ENCODE measurements at places on chromosomes 6 and 20.

DNA sequence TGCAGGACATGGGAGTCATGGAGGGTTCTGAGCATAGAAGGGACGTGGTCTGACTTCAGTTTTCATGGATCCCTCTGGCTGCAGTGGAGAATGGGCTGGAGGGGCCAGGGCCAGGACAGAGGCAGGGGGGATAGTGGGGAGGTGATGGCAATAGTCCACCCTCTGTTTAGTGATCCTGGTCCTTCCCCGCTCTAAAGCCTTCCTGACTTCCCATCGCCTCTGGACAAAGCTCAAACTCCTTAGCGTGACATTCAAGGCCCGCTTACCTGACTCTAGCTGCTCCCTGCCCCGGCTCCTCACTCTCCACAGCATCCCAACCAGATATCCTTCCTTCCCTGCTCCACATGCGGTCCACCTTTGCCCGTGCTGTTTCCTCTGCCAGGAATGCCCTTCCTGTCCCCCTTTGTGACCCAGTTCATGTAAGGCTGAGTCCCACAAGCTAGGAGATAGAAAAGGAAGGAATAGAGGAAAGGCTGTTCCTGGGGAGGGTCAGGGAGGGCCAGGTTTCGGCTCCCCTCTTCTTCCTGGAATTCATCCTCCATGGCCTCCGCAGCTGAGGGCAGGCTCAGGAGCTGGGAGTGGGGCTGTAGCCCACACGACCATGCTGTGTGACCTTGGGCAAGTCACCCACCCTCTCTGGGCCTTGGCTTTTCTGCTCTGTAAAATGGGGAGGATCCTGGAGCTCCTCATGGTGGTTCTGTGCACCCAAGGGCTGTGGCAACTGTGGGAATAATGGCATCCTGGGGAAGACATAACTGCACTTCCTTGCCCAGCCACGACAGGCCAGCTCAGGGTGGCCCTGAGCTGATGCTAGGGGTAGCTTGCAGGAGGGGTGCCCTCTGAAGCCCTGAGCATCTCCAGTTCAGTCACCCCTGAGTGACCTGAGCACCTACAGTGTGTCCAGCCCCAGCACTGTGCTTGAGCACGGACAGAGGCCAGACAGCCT is 116.1 kb downstream of the CEBPB start:
- no peak for DNase-seq

DNA sequence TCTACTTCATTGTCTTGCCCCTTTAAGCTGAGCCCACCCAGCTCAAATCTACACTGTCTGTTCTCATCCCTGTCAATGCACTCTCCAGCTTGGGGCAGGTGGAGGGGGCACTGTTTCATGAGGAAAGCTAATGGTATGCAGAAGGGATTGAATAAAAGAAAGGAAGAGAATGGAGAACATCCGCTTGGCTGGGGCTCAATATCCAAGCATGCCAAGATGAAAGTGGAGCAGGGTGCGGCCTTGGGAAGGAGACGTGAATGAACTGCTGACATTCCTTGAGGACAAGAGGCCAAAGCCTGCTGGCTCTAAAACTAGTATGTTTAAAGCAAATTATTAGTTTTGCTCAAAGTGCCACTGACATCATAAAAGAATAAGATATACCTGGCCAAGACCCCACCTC is 24.2 kb downstream of the AKAP12 start:
- no peak for DNase-seq

GRCh38 chr20:37687478-37687805 is 6.4 kb upstream of the CTNNBL1 start:
- DNase-seq = no peak

DNA sequence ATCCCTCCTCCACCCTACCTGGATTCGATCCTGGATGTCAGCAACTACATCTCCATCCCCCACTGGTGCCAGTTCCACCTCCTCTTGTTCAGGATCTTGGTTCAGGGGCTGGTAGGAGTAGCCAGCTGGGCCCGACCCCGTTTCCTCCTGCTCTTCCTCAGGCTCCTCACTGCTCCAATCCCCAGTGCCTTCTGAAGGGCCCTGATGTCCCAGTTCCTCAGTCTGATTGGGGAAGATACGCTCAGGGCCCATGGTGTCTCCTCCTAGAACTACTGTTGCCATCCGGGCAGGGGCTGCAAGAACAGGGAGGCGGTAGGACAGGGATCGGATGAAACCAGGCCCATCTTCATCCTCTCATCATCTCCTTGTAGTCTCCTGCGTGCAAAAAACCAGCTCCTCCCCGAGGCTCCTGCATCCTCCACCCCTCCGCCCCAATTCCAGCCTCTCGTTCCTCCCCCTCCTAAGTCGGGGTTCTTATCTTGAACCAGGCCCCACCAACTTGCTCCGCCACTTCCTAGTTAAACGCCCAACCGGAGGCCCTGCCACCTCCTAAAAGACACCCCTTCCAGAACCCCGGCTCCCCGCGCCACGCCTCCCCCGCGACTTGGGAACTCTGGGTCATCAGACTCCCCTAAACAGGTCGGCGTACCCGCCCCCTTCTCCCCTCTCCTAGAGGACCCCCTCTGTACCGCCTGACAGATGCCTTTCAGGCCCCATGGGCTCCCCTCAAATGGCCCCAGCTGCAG is 476 bp downstream of the MEA1 start:
- DNase-seq = no peak

DNA sequence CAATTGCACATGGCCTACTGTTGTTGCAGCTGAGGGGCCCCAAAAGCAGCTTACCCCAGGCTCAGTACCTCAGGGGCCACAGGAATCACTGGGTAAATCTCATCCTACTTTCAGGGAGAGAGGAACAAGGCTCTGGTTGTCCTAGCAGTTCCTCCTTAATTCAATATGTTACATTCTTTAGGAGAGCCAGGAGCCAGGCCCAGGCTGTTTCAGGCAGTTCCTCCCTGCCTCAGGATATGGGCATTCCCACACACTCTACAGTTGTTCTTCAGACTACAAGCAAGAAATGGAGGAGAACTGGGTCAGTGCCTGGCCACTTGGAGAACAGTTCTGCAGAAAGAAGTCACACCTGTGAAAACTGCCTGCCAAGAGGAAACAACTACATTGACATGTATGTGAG is 9.6 kb upstream of the BTN3A2 start:
- DNase-seq = no peak

DNA sequence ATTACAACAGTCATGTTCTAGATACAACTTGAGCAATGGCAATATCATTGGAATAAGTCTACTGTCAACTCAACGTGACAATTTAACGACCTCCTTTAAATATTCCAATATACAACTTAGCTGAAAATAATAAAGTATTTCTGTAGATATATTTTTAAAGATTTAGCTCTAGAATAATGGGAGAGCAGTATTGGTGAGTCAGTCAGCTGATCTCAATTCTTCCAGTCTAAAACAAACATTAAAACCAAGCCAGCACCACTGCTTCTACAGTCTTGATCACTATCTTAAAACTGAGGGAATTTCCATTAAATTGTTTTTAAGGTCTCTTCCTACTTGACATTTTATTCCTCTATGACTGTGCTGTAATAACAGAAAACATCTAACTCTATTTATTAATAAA is 38.2 kb downstream of the NOL7 start:
- no peak for DNase-seq

DNA sequence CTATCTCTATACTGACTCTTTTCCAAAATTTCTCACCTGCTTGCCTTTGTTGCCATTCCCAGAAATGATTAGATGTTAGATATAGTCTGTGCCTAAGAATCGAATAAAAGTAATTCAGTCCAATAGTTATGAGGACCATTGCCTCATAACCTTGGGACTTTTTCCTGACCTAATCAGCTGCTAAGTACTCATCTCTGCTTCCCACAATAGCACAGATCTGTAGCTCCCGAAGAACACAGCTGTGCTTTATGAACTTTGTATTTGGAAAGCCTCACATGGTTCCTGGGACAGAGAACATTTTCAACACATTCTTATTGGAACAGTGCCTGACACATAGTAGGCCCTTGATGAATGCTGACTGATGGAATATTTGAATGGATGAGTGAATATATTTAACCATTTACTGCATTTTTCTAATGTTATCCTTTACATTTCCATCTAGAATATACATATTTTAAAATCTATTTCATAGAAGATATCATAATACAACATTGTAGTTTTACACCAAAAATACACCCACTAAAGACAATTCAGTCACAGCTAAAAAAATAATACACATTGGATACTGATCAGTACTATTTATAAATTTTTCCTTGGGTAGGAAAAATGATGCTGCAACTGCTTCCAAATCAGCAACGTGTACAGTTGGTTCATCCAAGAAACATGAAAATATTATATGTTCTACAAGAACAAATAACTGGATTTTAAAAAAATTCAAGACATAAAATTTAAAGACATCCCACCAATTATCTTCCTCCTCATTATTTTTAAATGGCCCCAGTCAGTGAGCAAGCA is 53.9 kb downstream of the HS3ST5 start:
- DNase-seq = no peak

- DNase-seq = no peak
These were observed 493.4 kb downstream of the LMBRD1 start for GRCh38 chr6:69303382-69303781.

DNA sequence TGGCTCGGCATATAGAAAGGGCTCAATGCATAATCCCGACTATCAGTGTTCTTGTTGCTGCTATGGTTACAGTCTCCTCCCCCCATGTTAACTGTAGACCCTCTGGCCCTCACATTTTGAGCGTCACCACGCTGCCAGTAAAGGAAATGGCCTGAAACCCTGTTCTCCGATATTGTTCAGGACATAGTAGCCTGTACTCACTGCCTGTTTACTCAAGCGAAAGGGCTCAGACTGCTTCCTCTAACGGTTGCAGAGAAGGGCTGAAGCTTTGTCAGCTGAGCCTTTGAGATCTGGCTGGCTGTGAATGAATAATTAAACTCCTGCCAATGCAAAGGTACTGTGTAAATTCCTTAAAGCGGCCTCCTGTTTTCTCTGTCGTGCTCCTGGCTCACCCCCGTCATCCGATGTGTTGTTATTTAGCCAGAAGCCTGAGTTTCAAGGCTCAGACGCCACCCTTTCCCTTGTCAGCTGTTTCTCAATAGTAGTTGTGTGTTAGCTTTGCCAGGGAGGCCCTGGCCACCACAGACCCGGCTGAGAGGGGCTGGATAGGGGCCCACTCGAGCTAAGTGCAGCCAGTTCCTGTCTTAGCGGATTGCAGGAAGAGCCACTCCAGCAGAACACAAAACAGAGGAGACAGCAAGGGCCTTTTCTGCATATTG is 31.2 kb upstream of the RALGAPA2 start:
- peak; percentile 87 for DNase-seq

DNA sequence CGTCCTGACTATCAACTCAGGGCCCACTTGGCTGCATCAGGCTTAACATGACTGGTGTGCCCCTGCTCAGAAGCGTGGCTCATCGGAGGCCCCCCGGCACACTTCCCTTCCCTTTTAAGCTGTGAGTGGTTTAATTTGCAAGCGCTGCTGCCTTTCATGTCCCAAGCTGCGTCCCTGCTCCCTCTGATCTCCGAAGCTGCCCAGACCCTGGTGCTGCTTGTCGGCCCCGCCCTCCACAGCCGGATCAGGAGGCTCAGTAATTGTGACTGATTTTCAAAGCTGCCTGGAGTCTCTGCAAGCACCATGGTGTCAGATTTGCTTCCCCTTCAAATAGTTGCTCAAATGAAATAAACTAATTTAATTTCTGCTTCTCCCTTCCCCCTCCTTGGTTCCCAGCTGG is 71.1 kb downstream of the CDH22 start:
- no peak for DNase-seq

- peak; percentile 53 for DNase-seq
These were observed 129.2 kb downstream of the FYN start for GRCh38 chr6:111743862-111744692.

DNA sequence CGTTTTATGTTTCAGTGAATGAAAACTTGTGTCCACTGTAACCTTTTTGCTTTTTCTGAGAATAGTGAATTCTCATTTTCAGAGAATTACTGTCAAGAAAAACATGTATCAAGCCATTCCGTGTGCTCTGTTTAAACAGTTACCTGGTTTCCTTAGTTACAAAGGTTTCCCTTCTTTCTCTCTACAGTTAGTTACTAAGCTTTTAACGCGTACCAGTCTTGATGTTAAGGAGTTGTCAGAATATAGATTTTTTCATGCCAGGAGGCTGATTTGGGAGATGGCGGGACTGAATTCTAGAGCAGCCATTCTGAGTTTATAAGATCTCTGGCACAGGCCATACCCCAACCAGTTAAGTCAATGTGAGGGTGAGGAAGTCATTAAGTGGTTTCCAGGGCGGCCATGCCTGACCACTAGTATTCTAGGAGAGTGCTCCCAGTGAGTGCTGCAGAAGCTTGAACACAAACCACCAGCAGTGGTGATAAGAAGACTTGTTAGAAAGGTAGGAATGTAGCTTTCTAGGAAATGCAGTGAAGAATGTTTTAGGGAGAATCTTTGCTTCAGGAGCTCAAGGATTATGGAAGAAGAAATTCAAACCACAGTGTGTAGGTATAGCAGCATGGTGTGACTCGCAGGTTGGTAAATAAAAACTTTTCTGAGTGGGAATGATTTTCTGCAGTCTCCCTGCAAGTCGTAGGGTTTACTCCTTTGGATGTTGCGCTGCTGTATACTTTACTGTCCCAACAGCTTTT is 112.9 kb downstream of the JARID2 start:
- DNase-seq = no peak

DNA sequence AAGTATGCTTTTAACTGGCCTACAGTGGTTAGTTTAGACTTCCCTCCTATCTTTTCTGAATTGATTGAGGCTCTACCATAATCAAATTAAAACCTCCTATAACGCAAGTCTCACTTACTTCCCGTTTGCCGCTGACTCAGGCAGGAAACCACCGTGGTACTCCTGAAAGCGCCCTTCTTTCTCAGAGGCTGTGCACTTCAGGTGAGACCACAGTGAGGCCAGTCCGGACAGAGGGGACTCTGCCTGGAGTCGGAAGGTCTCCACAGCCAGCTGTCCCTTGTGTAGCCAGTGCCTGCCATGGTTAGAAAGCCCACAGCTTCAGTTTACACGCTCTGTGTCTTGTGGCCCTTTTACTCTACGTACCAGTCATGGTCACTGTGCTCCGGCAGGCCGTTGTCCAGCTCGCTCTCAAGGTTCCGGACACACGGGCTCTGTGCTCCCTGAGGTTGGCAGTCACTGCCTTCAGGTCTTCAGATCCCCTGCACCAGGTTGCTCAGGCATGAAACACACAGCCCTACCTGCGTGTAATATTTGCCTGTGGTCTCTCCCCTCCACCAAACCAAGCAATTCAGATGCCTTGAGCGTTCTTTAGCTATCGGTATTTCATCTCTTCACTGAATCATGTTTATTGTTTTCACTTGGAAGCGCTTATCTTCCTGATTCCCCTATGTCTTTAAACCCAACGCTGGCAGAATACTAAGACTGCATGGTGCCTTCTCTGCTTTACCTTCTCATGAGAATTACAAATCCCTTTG is 178.8 kb downstream of the SMOC2 start:
- DNase-seq = no peak

DNA sequence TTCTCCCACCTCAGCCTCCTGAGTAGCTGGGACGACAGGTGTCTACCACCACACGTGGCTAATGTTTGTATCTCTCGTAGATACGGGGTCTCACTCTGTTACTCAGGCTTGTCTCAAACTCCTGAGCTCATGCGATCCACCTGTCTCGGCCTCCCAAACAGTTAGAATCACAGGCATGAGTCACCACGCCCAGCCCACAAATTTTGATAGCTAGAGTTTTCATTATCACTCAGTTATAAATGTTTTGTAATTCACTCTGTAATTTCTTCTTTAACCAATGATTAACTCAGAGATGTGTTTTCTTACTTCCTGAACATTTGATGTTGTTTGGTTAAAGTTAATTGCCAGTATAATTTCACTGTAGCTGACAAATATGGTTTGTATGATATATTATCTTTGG is 249.3 kb downstream of the SMOC2 start:
- no peak for DNase-seq

Measured in brain (organoid and tissue), 16 donors.